DMS79 (cell line): ENCODE measurements at places on chromosomes 1 and 21.

- DNase-seq = peak; percentile 18
Observed at GRCh38 chr1:1073743-1074587, at the start of gene RNF223. Gene RNF223, minus strand, starts transcription at chr1:1074306. Its CDS starts 1,740 bp downstream, at chr1:1072566.

DNA sequence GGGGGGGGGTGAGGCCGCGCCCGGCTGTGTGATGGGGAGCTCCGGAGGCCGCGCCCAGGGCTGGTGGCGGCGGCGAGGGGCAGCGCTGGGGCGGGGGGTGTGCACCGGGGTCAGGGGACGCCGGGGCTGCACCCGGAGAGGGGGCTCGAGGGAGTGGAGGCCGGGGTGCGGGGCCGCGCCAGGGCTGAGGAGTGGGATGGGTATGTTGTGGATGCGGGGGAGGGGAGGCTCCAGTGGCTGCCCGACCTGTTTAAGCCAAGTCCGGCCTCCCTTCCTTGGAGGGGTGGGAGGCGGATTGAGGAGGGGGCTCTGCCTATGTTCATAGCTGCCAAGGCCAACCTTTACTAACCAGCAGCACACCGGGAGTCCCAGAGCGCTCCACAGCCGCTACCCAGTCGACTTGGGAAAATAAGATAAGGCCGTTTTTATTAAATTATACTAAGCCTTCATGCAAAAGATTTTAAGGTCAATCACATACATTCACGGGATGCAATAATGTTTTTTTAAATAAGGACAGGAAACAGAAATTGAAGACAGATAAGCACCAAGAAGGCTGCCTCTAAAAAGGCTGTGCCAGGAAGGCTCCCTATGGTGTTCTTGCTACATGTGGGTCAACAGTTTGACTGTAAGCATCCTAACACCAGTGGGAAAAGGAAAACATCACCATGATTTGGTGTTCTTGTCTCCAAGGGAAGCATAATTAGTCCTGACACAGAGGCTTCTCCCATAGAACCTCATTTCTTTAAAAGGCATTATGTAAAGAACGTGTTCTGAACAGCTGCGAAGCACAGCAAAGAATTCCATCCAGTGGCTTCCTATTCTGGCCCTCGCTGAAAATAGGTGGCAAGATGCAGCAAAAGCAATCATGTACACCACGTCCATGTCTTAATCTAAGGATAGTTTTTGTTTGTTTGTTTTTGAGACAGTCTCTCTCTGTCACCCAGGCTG lies 626 bp upstream of the HLCS start:
- no peak for DNase-seq

DNA sequence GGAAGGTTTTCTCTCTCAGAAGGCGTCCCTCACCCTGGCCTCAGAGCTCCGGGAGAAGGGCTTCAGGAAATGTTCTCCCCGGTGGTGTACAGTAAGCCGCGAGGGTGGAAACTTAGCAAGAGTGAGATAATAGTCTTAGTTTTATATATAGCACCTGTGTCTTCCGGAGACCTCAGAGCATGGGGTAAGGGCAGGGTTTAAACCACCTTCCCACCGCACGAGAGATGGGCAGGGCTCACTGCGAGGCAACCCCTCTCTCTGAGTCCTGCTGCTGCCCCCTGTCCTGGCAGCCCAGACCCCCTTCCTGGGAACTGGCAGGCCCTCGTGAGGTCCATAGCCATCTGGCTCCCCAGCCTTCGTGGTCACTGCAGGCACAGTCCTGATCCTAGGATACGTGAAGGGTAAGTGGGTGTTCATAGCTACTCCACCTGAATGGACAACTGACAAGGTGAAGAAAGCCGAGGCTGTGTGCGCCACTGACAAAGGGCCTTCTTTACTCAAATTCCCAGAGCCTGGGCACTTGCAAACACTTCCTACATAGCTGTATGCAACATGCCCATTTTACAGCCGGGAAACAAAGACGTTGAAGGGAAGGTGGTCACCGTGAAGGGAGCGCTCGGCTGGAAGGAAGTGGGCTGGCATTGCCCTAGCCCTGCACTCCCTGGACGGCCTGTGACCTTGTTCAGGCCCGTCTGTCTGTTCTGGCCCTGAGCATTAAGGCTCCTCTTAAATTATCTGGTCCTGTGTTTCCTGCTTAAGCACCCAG lies 26.9 kb downstream of the ITPKB start:
- no peak for DNase-seq

GRCh38 chr21:34513129-34513675 lies 1.2 kb upstream of the KCNE1 start:
- DNase-seq = no peak

DNA sequence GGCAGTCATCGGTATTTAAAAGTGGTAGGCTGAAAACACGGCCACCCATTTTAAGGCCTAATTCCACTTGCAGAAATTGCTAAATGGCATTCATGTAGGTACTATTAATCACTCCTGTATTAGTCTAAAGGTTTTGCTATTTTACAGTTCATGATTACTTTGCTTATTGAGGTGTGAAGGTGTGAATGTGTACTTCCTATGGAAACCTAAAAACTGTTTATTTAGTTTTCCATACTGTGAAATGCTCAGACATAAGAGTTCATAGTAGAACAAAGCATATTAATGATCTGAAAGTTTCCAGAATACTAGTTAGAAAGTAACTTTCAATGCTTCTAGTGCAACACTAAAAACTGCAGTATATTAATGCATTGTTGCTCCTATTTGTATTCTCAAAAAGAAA lies 69.8 kb downstream of the ITGB3BP start:
- DNase-seq = no peak
